GM10248 (cell line): ENCODE measurements at places on chromosomes 12 and 14.
A peak's percentile ranks its signal among the peaks of the same experiment; 100 is the strongest.

DNA sequence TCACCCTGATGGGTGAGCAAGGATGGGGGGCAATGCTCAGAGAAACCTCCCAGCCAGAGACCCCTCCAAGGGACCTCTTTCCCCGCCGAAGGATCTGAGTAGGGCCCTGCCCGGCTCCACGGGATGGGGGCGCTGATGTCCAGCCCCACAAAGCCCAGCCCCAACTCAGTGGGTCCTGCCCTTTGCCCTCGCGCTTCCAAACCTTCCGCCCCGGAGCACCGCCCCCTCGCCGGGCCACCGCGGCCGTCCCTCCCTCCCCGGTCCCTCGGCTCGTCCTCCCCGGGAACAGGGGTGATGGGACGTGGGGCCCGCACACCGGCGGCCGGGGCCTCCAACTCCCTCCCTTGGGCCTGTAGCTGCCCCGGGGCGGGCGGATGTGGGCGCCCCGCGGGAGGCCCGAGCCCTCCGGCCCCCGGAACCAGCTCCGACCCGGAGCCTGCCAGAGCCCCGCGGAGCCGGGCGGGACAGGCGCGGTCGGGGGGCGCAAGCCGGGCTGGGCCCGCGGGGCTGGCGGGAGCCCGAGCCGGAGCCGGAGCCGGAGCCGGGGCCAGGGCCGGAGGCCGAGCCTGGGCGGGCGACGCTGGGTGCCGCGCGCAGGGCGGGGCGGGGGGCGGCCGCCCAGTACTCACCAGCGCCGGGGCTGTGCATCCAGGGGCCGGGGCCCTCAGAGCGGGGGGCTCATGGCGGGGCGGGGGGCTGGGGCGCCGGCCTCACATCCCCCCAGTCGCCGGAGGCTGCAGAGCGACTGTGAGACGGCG, 386 bp downstream of the HDAC7 start:
- peak; percentile 69 for DNase-seq

DNA sequence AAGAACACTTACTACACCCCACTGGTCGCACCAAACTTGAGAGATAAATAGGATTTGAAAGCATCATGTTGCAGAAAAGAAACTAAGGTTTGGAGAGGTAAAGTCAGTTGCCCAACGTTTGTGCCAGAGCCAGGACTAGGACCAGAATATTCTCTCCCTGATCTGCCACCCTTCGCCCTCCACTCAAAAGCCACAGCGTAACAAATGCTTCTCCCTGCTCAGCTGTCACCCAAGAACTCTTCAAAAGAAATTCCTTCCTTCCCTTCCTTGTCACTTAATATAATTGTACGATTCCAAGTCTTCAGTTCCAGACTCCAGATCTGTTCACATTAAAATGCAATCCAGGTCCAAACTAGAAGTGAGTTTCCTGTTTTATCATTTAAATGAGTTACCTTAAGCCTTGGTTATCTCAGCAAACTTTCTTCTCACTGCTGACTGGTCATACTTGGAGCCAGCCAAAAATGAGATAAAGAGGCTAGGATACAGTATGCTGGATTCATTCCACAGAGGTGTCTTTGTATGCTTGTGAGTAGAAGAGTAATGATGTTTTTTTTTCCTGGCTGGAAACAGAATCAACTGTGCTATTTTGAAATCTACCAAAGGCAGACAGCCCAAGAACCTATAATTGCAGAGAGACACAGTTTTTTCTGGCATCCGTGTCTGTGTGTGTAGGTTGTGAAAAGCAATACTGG, 12.8 kb upstream of the PPFIBP1 start:
- no peak for DNase-seq

DNA sequence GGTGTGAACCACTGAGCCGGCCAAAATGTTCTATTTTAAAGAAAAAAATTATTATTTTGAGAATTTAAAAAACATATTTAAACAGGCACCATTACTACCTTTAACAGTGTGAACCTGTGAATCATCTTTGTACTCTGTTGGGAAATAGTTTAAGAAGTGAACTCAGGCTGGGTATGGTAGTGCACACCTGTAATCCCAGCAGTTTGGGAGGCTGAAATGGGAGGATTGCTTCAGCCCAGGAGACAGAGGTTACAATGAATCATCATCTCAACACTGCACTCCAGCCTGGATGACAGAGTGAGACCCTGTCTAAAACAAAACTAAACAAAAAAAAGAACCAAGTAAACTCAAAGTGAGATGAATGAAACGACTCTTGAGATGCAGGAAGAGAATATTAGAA, 3.1 kb upstream of the WDR89 start:
- no peak for DNase-seq

- DNase-seq: no peak
Measured at GRCh38 chr12:58764100-58764953, 156.0 kb downstream of the LRIG3 start.

DNA sequence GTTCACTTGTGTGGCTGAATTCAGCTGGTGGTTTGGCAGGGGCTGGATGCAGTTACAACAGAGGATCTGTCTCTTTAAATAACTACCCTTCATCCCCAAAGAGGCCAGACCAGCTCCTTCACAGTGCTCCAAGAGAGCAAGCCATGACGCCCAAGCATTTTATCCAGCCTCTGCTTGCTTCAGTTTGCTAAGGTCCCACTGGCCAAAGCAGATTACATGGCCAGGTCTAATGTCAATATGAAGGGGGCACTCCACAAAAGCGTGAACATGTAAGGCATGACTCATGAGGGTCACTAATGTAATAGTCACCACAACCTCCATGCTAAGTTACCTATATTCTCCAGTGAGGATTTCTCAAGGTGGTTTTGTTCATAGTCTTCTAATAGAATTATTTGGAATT, 62.9 kb downstream of the MARK3 start:
- no peak for DNase-seq

GRCh38 chr14:94320243-94320642, 2.9 kb downstream of the SERPINA6 start:
- DNase-seq: no peak

GRCh38 chr12:131766382-131767107, 55.7 kb downstream of the SFSWAP start:
- DNase-seq: no peak

GRCh38 chr14:103623883-103624482, 5.0 kb upstream of the KLC1 start:
- no peak for DNase-seq

DNA sequence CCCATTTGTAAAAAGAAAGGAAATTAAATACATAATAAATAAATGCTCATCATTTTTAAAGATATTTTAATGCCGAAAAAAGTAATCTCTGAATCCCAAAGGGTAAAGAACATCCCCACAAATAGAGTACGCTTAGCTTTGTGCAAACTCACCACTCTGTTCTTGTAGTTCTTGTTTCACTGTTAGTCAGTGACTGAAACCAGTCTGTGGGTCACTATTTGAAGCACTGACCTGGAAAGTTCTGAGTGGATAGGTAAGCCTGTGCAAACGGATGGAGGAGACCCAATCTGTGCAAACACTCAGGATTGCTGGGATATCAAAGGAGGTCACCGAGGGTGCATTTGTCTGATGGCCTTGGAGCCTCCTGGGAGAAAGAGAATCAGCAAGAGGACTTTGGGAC, 68.1 kb upstream of the TSPAN11 start:
- DNase-seq: no peak

- no peak for DNase-seq
Measured at GRCh38 chr14:54617467-54617866, 50.5 kb downstream of the SAMD4A start.

DNA sequence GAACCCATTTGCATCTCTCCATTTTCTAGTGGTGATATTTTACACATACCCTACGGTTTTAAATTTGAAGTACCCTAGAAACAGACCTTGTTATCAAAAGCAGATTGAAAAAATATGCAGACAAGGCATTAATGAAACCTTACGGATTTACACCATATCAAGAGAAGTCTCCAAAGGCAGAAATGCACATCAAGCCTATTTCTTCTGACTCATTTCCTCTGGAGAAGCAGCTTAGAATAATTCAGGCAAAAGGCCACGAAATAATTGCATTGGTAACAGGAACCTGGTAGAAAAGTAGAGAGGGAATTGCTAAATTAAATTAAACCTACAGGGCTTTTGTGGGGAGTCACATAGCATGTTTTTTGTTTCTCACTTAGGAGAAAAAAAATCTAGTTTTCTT, 34.7 kb downstream of the KICS2 start:
- no peak for DNase-seq

- no peak for DNase-seq
Measured at GRCh38 chr14:96162741-96163140, 41.9 kb upstream of the BDKRB2 start.

DNA sequence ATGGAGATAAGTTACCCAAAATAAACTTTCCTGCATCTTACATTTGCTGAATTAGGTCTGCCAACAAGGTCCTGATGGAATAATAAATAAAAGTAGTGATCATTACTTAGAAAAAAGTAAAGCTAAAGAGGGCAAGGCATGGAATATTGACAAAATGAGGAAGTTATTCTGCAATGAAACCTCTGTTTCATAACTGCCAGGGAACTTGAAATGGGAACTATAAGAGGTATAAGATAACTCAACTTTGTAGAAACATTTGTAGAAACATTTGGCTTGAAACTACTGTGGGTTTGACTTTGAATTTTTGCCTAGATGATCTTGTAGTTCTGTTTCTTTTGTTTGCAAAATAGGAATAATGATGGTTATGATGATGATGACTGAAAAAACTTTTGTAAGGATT, 18.7 kb upstream of the YBX3 start:
- no peak for DNase-seq

DNA sequence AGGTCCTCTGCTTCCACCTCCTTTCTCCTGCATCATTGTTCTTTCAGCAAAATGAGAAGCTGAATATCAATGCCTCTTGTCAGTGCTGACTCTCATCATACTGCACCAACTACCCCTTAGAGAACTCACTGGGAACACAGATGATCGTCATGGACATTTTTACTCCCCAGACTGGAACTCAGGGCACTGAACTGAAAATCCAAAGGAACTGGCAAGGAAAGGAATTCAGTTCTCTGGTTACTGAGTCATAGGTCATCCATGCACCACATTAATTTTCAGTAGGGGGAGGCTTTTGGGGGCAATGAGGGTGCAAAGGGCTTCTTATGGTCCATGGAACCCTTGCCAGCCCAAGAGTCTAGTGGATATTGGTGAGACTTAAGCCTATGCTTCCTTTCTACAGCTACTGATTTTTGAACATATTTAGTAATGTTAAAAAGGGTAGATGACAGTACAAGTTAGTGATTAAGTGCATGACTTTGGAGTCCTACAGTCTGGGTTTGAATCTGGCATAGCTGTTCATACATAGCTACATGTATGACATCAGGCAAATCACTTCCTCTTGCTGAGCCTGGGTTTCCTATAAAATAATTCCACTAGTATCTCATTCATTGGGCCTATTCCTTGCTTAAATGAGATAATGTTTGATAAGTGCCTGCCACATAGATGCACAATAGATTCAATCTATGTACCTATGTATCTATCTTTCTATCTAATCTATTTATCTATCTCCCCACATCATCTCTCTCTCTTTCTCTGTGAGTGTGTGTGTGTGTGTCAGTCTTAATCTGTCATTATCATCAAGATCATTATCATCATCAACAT, 29.2 kb downstream of the BBS10 start:
- no peak for DNase-seq

- no peak for DNase-seq
Measured at GRCh38 chr12:3713483-3713882, 39.4 kb downstream of the CRACR2A start.

- no peak for DNase-seq
Measured at GRCh38 chr14:78917462-78917861, 747.3 kb downstream of the NRXN3 start.

DNA sequence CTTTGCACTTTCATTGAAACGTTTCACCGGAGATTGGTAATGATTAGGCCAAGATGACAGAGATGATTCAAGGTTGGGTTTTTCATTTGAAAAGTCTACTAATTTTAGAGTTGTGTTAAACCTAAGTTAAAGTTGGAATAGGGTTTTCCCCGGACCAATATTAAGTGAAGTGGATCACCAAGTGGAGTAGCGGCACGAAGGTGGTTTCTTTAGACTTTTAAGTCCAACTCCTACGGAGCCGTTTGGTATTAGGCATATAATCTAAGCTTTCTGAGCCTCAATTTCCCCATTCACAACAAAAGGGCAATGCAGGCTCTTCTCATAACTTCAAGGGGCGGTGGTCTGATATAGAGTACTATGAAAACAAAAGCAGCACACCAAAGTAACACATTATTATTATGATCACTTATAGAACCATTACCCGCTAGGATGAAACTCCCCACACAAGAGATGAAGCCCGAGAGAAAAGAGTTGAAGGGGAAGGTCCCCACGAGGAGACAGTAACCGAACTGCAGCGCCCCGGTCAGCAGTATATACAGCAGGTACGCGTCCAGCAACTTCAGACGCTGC, 413 bp downstream of the DAD1 start:
- DNase-seq: no peak

GRCh38 chr12:93777254-93777653, 100.1 kb downstream of the CRADD start:
- no peak for DNase-seq

GRCh38 chr12:31496257-31496656, 94.7 kb downstream of the DENND5B start:
- DNase-seq: no peak

GRCh38 chr14:34649344-34649743, 19.4 kb upstream of the SNX6 start:
- no peak for DNase-seq

DNA sequence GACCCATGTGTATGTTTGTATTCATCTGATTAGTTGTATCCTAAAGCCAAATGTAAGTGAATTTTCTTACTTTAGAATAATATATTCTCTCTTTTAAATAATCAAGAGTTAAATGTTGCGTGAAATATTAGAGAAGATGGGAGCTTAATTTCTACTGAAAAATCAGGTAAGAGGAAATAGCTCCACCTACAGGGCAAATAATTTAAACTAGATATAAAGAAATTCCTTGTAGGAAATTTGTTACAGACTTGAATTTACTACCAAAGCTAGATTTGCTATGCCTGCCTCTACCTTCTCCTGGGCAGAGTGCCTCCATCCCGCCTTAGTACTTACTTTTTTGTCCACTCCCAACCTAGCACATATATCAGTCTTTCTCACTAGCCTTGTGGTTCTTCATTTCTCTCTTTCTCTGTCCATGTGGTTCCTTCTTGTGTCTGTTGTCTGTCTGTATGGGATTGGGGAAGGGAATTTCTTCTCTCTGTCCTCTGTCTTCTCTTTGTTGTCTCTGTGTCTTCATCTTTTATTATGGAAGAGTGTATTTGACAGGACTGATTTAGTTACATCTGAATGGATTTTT, 44.7 kb downstream of the PALS1 start:
- DNase-seq: peak; percentile 30

- no peak for DNase-seq
Measured at GRCh38 chr14:76081642-76082041, 70.1 kb upstream of the GPATCH2L start.

DNA sequence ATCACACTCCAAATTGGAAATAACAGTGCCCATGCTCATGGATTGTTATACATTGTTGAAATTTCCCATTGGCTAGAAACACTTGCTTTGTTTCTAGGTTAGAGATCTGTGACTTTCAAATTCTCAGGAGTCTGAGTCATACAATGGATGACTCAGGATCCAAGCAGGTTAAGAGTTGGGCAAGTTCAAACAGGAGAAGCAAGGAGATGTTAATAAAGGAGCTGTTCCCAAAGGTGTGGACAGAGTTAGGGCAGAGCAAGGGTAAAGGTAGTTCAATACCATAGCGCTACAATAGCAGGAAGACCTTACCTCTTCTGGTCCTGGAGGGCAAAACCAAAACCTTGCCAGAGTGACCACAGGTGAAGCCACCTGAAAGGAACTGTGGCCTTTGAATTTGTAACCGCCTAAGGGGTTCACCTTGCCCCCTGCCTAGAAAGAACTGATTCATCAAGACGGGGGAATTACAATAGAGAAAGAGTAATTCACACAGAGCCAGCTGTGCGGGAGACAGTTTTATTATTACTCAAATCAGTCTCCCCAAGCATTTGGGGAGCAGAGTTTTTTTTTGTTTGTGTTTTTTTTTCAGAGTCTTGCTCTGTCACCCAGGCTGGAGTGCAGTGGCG, 4.2 kb upstream of the AMN1 start:
- no peak for DNase-seq
